Stimulated activated CD4-positive, alpha-beta T cell treated with anti-CD3 and anti-CD28 coated beads, Interleukin-1b, Interleukin-23, amount 100 ng/mL, for 48 hours (primary cell): ENCODE measurements at places on chromosomes 12 and 14.

DNA sequence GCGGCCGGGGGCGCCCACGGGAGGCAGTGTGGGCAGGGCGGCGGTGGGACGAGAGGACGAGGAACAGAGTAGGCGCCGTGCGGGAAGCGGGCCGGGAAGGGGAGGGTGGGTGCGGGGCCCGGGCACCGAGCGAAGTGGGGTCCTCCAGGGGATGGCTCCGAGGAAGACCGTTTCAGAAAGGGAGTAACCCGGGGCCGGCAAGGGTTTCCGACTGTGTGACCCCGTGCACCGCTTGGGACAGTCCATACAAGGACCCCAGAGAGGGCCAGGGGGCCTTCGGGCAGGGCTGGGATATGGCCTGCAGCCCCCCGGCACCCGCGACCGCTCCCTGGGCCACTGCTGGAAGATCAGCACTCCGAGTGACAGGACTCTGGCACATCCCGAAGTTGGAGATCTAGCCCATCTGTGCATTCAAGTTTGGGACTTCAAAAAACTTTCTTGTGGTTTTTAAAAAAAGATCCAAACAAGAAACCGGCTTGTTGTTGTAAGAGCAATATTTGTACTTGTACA lies 448 bp downstream of the TSPAN9 start:
- DNase-seq = no peak

GRCh38 chr12:87953256-87953860 lies 75.8 kb downstream of the C12orf50 start:
- no peak for DNase-seq

DNA sequence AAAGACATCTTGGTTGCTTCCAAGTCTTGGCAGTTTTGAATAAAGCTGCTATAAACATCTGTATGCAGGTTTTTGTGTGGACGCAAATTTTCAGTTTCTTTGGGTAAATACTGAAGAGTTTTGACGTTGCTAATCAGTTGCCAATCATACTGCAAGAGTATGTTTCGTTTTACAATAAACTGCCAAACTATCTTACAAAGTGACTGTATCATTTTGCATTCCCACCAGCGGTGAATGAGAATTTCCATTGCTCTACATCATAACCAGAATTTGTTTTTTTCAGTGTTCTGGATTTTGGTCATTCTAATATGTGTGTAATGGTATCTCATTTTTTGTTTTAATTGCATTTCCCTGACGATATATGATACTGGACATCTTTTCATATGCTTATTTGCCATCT lies 190.8 kb upstream of the PARP11 start:
- DNase-seq = no peak

- peak; percentile 41 for DNase-seq
These were observed 764 bp upstream of the SPTB start for GRCh38 chr14:64880221-64881121.

DNA sequence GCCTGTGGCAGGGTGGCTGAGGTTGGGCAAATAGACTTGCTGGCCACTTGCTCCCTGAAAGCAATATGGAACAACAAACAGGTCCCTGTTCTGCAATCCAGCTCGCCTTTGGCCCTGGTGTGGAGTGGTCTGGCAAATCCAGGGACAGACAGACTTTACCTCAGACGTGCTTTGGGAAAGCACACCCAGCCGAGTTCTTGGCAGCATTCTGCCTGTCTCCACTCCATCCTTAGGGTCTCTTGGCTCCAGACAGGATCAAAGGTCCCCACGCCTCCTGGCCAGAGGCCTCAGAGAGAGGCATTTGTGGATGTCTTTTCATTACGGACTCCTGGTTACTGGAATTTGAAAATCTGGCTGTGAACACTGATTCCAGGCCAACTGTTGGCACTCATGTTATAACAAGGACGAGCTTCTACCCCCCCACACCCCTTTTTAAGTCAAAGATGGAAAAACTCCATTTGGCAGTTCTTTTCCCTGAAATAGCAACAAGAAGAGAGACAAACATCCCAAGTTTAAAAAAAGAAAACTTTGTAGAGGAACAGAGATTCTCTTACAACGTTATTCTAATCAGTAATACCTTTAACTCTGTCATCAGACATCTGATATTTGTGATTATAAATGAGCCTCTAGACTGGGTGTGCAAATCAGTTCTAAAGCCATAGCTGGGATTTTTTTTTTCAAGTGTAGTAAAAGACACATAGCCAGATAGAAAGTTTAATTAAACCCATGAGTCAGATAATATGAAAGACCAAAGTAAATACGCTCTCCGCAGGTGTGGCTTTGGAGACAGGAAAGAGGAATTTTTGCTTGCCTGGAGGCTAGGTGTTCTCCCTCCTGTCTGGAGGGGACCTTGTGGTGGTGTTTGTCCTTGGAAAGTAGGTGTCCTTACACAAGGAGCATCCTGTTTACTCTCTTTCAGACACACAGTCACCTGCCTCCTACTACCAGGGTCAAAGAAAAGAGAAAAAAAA lies 60.7 kb downstream of the GALNT8 start:
- no peak for DNase-seq

GRCh38 chr12:82040987-82041743 lies 282.0 kb upstream of the PPFIA2 start:
- no peak for DNase-seq

- no peak for DNase-seq
These were observed 30.8 kb downstream of the LEMD3 start for GRCh38 chr12:65200007-65200665.

- DNase-seq = no peak
These were observed 15.5 kb downstream of the COX14 start for GRCh38 chr12:50127546-50127945.

DNA sequence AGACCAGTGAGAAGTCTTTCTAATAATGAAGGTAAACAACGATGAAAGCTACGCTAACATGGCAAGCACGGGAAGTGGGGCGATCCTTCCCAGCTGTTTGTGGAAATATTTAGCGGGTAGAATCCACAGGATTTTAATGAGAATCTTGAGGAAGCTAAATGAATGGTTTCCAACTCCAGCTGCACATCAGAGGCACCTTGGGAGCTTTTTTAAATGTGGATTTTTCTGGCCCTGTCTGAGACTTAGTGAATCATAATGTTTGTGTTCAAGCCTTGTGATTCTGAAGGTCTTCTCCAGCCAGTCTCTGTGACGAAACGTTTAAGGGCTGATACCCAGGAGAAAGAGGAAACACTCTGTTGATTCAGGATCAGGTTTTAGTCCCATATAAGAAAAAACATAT lies 169.8 kb downstream of the CAPZA3 start:
- DNase-seq = no peak

- DNase-seq = peak; percentile 19
These were observed at the start of gene ALDH2 for GRCh38 chr12:111766608-111767361. TSS of gene ALDH2 (plus strand) at chr12:111766933. CDS start at chr12:111766983, 50 bp downstream.

- no peak for DNase-seq
These were observed 89.2 kb downstream of the CFAP54 start for GRCh38 chr12:96578526-96579125.

- peak; percentile 19 for DNase-seq
These were observed 11.9 kb downstream of the CFAP54 start for GRCh38 chr12:96501133-96501761.

DNA sequence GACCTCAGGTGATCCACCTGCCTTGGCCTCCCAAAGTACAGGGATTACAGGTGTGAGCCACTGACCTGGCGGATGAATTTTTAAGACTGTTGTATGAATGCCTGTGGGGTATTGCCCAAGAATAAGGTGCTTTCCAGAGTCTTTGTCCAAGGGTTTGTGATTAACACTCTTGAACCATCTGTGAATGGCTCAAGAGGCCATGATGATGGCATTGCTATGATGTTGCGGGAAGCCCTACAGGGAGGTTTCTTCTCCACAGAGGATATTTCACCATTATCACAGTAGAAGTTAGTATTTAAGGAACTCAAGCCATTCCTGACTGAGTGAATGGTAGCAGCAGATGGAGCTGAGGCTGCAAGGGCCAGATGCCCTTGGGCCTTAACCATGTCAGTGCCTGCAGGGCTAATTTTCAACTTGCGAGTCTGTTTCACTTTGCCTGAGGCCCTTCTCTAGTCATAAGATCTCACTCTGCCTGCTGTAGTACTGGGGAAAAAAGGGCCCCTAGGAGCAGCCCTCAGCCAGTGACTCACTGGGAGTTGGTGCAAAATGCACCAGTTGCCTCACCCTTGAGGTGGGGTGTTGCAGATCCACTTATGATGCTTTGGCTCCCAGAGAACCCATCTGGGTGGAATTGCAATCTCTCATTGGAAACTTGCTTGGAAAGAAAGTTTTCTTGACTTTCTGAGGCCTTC lies 108.6 kb upstream of the FLRT2 start:
- no peak for DNase-seq

GRCh38 chr12:16607906-16608775 lies 2.2 kb upstream of the LMO3 start:
- no peak for DNase-seq
